Epithelial cell of alveolus of lung (primary cell): ENCODE measurements at places on chromosomes 16 and 17. TPM values are rescaled to one million over a fixed set of nuclear protein-coding genes. Genes with fewer than 3 reads are reported as not detected.

Gene C16orf96
- not detected in 2 replicates for total RNA-seq

Gene TEX19
- not detected in 2 replicates for total RNA-seq

Gene GPR179
- total RNA-seq = not detected in 2 replicates

Gene DLX3
- total RNA-seq = not detected in 2 replicates

Gene ZNF594
- 1.8 and 12.4 TPM in 2 replicates for total RNA-seq

Gene CACNG5
- total RNA-seq = not detected in 2 replicates

Gene ASB16
- not detected in 2 replicates for total RNA-seq

Gene SLC6A2
- total RNA-seq = not detected in 2 replicates

Gene SLC5A2
- total RNA-seq = not detected in 2 replicates
